ENCODE measurements at places on chromosomes 12 and 14.

- DNase-seq, result no peak
Measured at GRCh38 chr12:127640181-127640886, 626.6 kb upstream of the TMEM132C start.

GRCh38 chr12:95115641-95116040, 42.2 kb upstream of the NR2C1 start:
- DNase-seq, result no peak

- no peak for DNase-seq
Measured at GRCh38 chr14:88995437-88996198, 171.2 kb downstream of the TTC8 start.

GRCh38 chr12:59940631-59941342, 345.0 kb downstream of the SLC16A7 start:
- DNase-seq, result no peak

DNA sequence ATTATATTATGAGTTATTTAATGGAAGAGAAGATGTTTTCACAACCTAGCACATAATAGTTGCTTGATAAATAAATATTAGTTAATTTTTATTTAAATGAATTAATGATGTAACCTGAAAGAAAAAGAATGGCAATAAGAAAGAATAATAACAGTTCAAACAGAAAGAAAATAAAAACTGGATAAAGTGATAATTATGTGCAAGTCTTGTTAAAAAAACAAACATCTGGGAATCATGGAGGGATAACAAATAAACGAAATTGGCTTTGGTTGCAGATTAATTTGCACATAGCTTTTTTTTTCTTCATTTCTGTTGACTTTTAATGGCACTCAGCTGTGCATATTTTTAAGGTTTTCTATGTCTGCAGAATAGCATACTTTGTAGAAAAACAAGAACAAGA, 23.4 kb upstream of the ABCD2 start:
- DNase-seq, result no peak

DNA sequence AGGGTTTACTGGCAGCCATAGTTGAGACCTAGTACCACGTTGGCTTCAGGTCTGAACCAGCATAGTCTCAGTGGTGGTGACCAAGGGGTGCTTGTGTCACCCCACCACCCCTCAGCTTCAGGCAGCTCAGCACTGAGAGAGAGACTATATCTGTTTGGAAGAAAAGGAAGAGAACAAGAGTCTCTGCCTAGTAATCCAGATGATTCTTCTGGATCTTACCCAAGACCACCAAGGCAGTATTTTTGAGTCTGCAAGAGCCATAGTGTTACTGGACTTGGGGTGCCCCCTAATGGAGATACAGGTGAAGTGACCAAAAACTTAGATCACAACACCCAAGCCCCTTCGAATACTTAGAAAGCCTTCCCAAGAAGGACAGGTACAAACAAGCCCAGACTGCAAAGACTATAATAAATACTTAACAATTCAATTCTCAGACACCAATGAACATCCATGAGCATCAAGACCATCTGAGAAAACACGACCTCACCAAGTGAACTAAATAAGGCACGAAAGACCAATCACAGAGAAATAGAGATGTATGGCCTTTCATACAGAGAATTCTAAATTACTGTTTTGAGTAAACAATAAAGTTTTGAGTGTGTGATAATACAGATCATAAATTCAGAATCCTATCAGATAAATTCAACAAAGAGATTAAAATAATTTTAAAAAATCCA, 107.0 kb downstream of the HELB start:
- DNase-seq, result no peak

- no peak for DNase-seq
Measured at GRCh38 chr12:87935216-87935615, 94.0 kb downstream of the C12orf50 start.

DNA sequence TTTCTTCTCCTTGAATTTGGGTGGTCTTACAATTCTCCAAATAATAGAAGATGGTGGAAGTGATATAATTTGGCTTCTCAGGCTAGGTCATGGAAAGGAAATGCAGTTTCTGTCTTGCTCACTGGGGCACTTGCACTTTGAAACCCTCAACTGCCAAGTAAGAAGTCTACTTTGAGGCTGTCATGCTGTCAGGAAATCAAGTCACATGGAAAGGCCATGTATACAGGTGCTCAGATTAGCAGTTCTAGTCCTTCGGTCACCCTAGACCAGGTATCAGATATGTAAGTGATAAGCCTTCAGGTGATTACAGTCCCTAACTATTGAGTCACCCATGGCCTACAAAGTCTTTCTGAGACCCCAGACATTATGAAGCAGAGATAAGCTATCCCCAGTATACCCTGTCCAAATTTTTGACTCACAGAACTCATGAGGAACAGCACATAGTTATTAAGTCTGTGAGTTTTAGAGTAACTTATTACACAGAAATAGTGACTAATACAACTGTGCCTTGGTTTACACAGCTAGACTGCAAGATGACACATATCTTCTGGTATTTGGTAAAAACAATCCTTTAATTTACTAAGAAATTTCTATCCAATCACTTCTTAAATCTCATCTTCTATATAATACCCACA, 26.3 kb upstream of the BBS10 start:
- DNase-seq, result no peak

GRCh38 chr14:30553311-30553989, 5.5 kb upstream of the G2E3 start:
- DNase-seq, result no peak

- DNase-seq, result no peak
Measured at GRCh38 chr14:65054471-65055085, 47.7 kb downstream of the MAX start.

GRCh38 chr14:85607651-85608081, 77.7 kb downstream of the FLRT2 start:
- no peak for DNase-seq

DNA sequence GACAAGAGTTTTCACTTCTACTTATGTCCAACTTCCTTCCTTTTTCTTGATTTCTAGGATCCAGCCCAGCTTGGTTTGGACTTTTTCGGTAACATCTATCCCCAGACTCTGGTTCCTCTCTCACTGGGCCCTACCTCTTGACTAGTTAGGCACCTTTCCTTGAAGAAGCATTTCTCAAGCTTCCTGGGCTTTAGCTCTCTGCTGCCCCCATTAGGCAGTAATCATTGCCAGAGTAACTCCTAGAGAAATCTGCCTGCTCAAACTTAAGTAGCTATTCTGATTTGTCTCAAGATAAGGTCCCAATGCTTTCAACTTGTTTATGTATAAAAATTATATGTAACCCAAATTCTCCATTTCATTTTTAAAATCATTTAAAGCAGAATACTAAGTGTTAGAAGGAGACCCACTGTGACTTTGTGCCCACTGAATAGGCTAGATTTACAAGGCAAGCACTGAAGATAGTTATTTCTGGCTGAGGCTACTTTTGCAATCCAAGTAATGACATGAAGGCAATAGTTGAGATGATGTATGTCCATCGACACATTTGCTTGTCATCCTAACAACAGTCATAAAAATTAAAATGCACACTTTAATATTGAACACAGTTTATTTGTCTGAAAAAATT, 275.0 kb upstream of the G2E3 start:
- no peak for DNase-seq

GRCh38 chr12:110940933-110941332, 20.6 kb upstream of the MYL2 start:
- no peak for DNase-seq

GRCh38 chr12:56632701-56633467, 2.8 kb upstream of the BAZ2A start:
- DNase-seq, result no peak

DNA sequence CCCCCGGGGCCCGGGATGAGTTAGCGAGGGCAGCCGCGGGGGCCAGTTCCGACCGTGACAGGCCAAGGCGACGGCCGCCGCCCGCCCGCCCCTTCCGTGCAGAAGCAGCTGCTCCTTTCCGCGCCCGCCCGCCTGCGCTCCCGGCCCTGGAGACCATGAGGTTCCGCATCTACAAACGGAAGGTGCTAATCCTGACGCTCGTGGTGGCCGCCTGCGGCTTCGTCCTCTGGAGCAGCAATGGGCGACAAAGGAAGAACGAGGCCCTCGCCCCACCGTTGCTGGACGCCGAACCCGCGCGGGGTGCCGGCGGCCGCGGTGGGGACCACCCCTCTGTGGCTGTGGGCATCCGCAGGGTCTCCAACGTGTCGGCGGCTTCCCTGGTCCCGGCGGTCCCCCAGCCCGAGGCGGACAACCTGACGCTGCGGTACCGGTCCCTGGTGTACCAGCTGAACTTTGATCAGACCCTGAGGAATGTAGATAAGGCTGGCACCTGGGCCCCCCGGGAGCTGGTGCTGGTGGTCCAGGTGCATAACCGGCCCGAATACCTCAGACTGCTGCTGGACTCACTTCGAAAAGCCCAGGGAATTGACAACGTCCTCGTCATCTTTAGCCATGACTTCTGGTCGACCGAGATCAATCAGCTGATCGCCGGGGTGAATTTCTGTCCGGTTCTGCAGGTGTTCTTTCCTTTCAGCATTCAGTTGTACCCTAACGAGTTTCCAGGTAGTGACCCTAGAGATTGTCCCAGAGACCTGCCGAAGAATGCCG, 699 bp downstream of the MGAT2 start:
- peak; percentile 65 for DNase-seq

GRCh38 chr12:88691811-88692210, 111.5 kb upstream of the KITLG start:
- no peak for DNase-seq

DNA sequence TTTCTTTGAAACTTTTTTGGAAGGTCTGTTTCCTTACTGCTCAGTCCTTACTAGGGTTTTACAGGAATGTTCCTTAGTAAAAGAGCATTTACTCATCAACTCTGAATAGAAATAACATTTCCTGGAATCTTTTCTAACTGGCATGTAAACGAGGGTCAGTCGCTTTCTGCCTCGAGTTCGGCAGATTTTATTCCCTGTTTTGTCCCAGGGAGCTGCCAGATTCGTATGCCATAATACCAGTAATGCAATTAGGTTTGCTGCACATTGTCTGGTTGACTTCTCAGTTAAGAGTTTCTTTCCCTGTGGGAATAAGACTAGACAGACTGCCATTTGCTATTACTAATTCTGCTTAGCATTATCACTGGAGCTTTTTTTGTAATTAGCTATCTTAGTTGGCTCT, 91.9 kb downstream of the VRK1 start:
- no peak for DNase-seq

DNA sequence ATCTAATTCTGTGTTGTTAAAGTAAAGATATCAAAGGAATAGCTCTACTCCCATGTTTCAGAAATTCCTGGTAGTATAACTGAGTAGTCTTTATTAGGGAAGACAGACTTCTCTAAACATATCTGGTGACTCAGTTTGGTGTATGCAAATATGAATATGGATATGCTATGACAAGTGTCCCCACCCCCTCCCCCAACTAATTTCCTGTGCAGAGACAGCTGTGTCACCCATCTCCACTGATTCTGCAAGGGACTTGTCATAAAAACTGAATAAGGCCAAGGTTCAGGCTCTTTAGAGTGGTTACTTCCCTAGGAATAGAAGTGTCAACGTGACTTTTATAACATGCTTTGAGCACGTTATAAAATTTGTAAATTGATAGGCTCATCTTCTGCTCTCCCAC, 429.1 kb downstream of the DAD1 start:
- no peak for DNase-seq

GRCh38 chr14:69284170-69284569, 24.2 kb downstream of the GALNT16 start:
- DNase-seq, result no peak

- no peak for DNase-seq
Measured at GRCh38 chr12:92717202-92717601, 14.4 kb downstream of the PLEKHG7 start.

DNA sequence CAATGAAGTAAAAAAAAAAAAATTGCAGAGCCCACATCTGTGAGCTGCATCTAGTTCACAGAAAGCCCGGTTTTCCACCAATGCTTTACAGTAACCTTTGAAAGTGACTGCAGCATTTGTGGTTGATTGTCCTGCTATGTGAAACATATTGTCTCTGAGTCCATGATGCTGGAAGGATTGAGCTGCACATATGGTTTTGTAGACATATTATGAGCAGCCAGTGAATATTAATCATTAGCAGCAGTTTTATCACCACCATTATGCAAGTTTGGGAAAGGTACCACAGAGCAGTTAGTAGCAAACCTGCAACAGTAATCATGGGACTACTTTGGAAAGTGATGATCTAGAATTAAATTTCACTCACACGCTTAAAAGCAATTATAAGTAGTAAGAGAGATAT, 151.5 kb upstream of the PRICKLE1 start:
- no peak for DNase-seq

GRCh38 chr12:75994069-75994740, 37.4 kb downstream of the PHLDA1 start:
- no peak for DNase-seq

DNA sequence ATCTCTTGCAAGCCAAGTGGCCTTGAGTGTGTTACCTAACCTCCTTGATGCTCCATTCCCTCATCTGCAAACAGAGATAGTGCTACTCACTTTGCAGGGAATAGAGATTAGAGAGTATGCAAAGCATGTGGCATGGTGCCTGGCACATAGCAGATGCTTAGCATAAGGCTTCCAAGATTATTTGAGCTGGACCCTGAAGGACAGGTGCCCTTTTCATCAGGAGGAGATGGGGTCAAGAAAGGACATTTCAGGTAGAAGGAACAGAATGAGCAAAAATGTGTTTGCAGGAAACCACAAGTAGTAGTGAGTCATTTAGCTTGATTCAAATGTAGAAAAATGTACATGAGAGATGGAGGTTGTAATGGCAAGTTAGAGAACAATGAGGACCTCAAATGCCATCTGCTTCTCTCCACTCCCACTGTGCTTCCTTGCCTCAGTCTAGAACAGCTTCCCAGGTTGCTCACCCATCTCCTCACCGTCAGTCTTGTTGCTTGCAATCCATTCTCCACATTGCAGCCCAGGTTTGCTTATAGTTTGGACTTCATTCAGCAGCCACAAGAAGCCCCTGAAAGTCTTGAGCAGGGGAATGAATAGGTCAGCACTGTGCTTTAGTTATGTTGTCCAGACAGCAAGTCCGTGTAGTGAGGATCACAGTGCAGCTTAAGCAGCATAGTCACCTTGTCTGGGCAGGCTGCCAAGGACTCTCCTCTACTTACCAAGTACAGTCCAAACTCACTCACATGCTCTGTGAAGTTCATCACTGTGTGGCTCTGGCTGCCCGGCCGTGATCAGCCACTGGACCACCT, 536.3 kb upstream of the CCDC196 start:
- peak; percentile 30 for DNase-seq

DNA sequence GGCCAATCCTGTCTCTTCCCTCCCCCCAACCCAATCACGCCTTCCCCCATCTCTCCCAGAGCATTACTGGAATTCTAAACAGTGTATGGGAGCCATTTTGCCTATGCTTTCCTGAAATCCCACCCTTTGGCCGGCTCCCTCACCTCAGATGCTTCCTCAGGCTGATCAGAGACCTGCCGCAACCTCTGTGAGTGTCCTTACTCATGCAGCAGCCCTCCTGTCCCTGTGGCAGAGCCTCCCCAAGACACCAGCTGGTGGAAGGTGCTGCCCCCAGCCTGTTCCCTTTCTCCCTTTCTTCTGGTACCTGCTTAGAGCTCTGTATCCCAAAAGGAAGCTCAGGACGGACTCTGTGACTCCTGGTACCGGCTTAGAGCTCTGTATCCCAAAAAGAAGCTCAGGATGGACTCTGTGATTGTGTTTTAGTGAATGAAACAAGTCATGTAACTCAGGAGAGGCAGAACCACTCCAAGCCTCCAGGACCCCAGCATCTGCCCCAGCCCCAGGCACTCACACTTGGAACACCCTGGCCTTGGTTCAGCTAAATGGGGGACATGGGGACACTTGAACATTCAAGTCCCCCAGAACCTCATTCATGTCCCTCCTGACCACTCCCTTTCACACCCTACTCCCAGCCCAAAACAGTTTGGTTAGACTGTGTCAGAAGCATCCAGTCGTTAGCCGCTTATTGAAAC, 29.3 kb upstream of the RIN3 start:
- no peak for DNase-seq

- no peak for DNase-seq
Measured at GRCh38 chr12:40534828-40535227, 157.4 kb upstream of the CNTN1 start.

GRCh38 chr12:65640489-65640901, 183.8 kb upstream of the HMGA2 start:
- peak; percentile 53 for DNase-seq

All from gastrocnemius medialis (tissue), 4 donors.